Activated naive CD4-positive, alpha-beta T cell treated with Interleukin-2 at 50 U/mL for 16 hours (primary cell): ENCODE measurements at places on chromosomes 11 and 22.

GRCh38 chr11:85750646-85751045 lies 60.3 kb downstream of the SYTL2 start:
- DNase-seq = no peak

DNA sequence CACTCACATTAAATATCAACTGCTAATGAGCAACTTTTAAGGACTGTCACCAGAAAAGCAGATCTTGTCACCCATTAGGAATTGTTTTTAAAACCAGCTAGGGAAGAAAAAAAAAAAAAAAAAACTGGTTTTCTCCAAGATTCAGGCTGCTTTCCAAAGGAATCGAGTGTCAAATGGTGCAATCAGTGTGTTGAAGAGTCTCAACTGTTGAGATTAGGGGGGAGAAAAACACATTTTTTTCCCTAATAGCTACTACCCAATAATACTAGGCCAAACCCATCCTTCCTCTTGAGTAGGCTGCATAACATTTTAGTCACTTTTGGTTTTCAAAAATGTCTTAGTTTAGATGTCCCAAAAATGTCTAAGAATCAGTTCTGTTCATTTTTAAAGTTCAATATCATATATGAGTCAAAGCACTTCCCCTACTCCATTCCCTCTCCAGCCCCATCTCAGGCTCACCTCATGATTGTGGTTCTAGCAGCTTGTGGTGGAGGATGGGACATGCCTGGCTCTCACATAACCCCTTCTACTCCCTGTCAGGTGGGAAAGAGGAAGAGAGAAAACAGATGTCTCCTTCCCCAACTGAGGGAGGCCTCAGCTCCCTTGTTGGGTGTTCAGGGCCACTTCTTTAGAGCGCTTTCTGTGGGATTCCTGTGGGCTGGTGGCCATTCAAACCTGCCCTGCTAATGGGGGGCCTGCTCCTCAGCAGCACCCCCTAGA lies 193.6 kb downstream of the CWF19L2 start:
- DNase-seq = no peak

GRCh38 chr11:123082977-123083376 lies 21.0 kb upstream of the HSPA8 start:
- no peak for DNase-seq

GRCh38 chr22:49300951-49301397 lies 526.7 kb downstream of the BRD1 start:
- DNase-seq = no peak

DNA sequence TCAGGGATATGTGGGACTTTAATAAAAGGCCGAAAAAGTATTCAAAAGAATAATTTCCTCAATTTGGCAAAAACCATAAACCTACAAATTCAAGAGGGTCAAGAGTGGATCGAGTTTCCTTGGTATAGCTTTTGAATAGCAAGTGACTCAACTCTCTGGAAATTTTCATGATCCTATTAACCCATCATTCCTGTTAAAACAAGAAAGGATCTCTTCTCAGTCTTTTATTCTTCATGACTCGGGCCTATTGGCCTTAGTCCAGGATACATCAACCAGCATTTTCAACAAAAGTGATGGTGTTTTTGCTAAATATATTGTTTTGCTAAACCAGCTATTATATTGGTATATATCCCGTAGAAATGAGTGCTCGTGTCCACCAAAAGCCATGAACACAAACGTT lies 110.3 kb downstream of the ATXN10 start:
- no peak for DNase-seq

DNA sequence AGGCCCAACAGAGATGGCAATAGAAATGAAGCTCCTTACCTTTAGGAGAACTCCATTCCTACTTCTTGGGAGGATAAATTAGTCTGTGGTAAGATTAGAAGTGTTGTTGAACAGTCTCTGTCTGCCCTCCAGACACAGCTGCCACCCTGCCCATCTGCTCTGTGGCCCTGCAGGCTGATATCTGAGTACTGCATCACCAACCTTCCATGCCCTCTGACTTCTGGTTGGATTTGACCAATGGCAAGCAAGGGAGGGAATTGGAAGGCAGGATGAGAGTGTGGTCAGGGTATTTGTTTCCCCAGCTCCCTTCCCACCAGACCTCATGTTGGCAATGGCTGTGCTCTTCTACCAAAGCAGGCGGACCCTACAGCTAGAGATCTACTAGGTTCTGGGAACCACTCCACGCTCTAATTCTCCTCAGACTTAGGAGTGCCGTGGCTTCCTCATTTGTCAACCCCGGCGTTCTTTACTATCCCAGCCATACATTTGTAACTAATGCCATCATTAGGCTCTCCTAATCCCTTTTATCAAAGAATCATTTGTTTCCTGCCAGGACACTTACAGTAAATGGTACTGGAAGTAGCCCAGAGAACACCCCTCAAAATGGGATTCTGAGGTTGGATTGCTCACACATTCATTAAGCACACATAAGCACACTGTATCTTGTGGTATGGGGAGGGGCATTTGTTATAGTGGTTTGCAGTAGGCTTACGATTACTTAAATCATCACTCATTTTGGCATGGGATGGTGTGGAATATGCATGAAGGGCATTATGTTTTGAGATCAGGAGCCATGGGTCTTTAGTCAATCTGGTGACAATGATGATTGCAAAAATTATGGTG lies 35.4 kb upstream of the CD44 start:
- no peak for DNase-seq

DNA sequence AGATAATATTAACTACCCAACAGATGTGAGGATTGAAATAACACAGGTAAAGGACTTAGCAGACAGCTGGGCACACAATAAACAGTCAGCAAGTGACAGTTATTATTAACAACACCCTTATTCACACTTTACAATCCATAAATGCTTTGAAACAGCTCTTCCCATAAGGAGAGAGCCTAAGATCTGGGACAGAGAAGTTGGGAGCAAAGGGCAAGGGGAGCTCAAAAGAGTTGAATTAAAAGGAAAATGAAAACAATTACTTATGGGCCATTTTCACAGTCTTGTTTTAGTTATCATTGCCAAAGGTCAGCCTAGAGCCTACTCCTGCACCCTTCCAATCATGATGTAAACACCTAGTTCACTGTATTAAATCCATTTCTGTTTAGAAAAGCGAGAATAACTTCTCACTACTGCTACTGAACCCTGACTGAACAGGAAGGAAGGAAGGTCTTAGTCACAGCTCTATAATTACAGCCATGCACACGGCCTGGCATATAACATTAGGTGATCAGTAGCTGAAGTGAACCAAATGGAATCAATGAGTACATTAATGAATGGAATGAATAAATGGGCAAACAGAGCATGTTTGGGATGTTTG lies 111.3 kb downstream of the PLEKHA7 start:
- DNase-seq = no peak

DNA sequence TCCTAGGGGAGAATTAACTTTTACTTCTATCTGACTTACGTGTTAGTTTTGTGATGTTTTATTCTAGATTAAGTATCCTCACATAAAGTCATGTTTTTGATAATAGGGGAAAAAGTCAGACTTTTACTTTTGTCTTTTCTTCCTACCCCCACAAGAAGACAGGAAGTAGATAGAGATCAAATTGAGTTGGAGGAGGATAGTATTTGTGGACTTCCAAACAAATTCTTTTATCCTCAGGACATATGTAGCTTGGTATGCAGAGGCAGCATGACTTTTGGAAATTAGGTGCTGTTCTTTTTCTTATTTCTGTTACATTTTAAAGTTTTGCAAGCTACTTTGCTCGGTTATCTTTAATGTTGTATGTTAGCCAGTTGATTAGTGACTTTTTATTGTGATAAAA lies 61.4 kb downstream of the MTMR3 start:
- no peak for DNase-seq

GRCh38 chr11:16418428-16419097 lies 62.2 kb upstream of the SOX6 start:
- no peak for DNase-seq
